Naive thymus-derived CD8-positive, alpha-beta T cell (primary cell): ENCODE measurements at places on chromosomes 16 and 17.

DNA sequence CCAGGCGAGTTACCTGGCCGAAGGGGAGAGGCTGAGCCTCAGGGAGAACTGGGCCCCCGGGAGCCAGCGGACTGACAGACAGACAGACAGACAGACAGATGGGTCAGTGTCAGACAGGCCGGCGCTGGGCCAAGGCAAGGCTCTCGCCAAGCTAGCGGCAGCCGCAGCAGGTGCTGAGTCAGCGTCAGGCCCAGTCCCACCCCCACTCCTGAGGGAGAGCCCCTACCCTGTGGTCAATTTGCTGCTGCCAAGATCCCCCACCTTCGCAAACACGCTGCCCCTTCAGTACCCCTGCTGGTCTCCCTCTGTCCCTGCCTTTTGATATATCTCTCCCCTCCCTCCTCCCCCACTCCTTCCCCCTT, 1.5 kb downstream of the FGF11 start:
- DNase-seq: no peak

DNA sequence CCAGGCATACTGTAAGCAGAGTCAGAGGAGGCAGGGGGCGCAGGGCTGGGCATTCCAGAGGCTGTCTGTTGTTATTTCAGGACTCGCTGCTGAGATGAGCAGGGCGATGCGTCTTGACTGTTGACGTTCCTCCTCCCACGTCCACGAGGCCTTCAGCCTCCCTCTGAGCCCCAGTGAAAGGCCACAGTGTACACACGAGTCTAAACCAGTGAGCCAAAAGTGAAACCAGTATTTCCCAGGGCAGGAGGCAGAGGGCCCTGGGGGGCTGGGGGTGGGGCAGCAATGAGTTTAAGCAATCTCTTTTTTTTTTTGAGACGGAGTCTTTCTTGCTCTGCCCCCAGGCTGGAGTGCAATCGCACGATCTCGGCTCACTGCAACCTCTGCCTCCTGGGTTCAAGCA, 21.5 kb downstream of the SMTNL2 start:
- no peak for DNase-seq

- DNase-seq: no peak
Measured at GRCh38 chr16:55624696-55625095, 31.1 kb upstream of the SLC6A2 start.

DNA sequence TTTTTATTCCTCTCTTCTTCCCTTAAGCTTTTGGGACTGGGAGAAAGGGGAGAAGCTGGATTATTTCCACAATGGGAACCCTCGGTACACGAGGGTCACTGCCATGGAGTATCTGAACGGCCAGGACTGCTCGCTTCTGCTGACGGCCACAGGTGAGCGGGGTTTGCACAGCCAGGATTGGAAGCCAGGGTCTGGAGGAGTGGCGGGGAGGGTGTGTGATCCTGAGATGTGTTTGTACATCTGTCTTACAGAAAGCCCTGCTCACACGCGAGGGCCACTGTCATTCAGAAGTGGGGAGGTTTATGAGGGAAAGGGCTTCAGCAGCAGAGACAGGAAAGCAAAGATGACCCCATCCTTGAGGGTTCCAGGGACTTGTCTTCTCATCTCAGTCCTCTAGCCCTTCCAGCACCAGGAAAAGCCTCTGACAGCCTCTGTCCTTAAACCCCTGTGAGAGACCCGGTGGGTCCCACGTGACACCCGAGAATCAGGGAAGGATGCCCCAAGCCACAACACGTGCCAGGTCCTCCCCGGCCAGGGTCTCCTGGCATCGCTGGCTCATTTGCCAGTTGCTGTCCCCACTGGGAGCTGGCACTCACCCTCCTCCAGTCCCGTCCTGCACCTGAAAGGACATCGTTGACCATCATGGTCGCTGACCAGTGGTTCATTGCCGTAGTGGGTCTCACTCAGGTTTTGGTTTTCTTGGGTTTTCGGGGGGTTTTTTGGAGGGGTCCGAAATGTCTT, 44.3 kb upstream of the CHMP6 start:
- no peak for DNase-seq

DNA sequence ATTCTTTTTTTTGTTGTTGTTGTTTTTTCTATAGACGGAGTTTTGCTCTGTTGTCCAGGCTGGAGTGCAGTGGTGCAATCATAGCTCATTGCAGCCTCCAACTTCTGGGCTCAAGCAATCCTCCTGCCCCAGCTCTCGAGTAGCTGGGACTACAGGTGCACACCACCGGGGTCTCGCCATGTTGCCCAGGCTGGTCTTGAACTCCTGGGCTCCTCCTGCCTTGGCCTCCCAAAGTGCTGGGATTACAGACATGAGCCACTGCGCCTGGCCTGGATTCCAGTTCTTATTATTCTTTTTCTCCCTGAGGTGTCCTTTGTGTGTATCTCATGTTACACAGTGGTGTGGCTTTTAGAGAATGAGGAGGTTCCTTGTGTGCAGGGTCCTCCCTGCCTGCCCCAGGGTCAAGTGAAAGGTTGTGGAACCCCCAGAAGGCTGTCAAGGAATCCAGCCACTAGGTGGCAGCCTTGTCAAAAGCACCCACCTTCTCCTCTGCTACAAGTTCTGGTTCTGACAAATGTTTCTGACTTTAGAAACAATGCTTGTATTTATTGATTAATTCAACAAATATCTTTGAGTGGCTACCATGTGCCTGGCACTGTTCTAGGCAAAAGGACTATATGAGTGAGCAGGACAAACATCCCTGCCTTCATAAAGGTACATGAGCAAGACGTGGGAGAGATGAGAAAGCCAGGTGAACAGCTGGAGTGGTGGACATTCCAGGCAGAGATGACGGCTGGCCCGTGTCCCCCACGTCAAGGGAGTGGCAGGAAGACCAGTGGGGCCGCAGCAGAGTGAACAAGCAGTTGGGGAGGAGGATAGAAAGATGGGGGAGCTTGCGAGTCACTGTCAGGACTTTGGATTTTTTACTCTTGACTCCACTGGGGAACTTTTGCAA, 112.4 kb downstream of the SPECC1 start:
- DNase-seq: peak; percentile 62

DNA sequence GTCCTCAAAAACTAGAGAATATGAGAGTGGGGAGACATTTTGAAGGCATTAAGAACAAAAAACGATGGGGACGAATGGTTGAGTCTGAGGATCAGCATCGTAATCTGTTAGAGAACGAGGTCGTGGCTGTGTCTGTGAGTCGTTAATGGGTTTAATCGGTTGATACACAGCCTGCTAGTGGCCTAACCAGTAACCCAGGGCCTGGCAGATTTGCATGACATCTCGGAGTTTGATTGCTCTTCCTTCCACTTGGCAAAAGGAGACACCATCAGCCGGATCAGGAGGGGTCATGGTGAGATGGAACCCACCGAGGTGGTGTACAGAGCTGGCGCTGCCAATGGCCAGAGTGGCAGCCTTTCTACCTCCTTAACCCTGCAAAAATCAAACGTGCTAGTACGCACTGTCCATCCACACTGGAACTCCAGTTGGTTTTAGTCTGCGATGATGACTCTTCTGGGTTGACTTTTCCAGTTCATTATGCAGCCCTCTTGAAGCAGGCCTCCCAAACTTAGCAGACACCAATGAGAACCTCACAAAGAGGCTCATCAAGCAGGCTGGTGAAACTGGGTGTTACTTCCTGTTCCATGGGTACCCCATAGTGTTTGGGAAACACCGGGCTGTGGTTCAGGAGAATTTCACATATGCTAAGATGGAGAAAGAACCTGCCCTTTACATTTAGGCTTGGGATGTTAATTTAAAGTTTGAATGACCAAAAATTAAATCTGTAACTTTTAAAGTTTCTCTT, 4.1 kb downstream of the HS3ST3B1 start:
- DNase-seq: no peak

- DNase-seq: no peak
Measured at GRCh38 chr17:42251115-42251514, 25.1 kb downstream of the STAT5B start.

- DNase-seq: no peak
Measured at GRCh38 chr16:74623214-74623838, 16.4 kb upstream of the GLG1 start.

- no peak for DNase-seq
Measured at GRCh38 chr16:50699326-50700159, 6.1 kb downstream of the NOD2 start.

DNA sequence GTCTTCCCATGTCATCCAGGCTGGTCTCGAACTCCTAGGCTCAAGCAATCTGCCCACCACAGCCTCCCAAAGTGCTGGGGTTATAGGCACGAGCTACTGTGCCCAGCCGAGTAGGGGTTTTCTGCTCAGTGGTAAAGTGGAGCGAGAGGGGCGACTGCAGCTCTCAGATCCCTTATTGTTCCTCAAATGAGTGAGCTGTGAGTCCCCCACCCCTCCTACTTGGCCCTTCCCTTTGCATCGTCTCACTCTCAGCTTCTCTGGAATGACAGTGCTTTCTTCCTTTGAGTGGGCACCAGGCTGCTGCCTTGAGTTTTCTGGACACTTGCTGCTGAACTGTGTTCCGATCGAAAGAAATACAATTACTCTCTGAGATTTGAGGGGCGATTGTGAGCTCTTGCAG, 63.5 kb downstream of the MSI2 start:
- DNase-seq: no peak

DNA sequence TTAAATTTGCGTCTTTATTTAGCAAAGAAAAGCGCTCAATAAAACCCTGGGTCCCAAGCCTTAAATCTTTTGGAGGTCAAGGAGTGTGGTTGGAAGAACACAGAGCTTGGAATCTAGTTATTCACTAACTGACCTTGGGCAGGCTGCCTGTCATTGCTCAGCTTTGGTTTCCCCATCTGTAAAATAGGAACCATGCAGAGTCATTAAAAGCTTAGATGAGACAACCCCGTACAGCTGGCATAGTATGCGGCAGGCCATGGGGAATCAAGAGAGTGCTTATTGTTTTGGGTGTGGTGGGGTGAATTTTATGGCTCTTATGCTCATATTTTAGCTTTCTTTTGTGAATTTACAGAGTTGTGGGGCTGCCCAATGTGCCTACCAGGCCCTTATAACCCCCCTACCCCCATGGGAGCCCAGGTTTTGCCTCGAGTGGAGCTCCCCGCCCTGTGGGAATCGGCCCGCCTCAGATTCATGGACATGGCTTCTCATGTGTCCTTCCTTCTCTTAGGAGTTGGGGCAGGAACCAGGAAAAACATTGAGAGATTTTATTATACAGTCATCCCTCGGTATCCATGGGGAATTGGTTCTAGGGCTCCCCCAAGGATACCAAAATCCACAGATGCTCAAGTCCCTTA, 113.5 kb downstream of the CLEC16A start:
- no peak for DNase-seq

- no peak for DNase-seq
Measured at GRCh38 chr16:55508941-55509931, at the start of gene LPCAT2. Gene LPCAT2 (plus strand): TSS chr16:55509072. CDS start chr16:55509182, 110 bp downstream.

- DNase-seq: no peak
Measured at GRCh38 chr16:11047057-11047456, 102.7 kb downstream of the CLEC16A start.

- DNase-seq: no peak
Measured at GRCh38 chr16:19844945-19845641, 39.6 kb downstream of the GPRC5B start.

GRCh38 chr16:14284371-14284770, 213.3 kb downstream of the MRTFB start:
- no peak for DNase-seq

GRCh38 chr16:1990351-1991134, 773 bp downstream of the SYNGR3 start:
- DNase-seq: no peak

DNA sequence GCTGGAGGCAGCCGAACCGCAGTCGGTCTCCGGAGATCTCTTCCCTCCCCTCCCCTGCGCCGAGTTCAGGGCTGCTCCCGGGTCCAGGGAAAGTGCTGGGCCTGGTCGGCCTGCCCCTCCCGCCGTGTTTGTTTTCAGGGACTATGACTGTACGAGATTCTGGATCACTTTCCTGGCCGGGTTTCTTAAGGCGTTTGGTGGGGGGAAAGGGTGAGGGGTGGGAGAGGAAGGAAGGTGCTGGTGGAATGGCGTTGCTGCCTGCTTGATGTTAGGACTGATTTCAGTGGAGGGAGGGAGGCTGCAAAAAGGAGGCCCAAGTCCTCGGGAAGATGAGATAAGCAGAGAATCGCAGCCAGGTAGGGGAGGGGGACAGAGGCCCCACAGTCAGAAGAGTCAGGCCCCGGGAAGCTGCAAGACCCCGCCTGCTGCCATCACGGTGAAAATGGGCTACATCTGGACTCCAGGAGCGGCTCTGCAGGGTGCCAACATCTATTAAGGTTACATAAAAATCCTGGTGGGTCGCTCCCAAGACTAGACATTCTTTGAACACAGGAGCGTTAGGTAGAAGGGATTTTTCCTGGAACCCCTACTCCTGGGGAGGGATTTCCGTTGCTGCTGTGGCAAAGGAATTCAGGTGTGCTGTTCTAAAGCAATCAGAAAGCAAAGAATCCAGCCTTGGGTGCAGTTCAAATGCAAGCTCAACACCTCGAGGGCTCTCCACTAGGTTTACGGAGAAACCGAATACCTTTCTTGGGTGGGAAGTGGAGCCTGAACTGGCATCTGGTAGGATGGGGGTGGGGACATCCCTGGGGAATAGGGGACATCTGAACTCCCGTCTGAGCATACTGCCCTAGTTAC, 1.2 kb downstream of the ARHGAP44 start:
- DNase-seq: no peak

GRCh38 chr16:88541831-88542616, 28.2 kb upstream of the ZC3H18 start:
- DNase-seq: no peak

DNA sequence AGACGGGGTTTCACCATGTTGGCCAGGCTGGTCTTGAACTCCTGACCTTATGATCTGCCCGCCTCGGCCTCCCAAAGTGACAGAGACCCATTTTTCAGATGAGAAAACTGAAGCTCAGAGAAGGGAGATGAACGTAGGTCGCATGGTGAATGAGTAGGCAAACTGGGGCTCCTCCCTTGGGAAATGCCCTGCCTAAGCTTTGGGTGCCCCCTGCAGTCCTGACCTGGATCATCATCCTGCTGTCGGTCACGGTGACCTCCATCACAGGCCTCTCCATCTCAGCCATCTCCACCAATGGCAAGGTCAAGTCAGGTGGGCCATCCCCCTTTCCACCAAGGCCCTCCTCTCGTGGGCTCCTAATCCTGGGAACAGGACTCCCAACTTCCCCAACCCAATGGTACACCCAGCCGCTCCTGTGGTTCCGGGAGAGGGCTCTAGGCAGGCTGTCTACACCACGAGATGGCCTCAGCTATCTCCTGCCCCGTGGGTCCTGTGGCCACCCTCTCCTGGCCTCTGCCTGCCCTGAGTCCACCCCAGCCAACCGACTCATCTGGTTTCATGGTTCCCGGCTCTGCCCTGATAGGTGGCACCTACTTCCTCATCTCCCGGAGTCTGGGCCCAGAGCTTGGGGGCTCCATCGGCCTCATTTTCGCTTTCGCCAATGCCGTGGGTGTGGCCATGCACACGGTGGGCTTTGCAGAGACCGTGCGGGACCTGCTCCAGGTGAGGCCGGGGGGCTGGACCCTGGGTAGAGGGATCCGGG, 4.7 kb downstream of the SLC12A3 start:
- DNase-seq: peak; percentile 13

DNA sequence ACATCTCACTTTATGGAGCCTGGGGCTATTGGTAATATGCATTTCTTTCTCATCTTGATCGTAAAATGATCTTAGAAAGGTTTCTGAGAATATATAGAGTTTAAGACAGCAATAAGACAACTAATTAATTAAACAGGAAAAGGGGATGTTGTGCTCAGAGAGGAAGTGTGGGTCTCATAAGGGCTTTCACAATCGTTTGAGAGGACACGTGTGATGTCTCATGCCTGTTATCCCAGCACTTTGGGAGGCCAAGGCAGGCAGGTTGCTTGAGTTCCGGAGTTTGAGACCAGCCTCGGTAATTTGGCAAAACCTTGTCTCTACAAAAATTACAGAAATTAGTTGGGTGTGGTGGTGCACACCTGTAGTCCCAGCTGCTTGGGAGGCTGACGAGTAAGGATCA, 295.6 kb downstream of the WWOX start:
- no peak for DNase-seq

GRCh38 chr16:29237971-29238370, 168.5 kb downstream of the NPIPB11 start:
- DNase-seq: no peak
